ENCODE measurements at places on chromosomes 1 and 21. TPM values are rescaled to one million over a fixed set of nuclear protein-coding genes. Genes with fewer than 3 reads are reported as not detected.

GRCh38 chr1:154627257-154628120, 19.5 kb upstream of the ADAR start:
- peak; percentile 81 for DNase-seq
- peaks cover 29% of the 10 kb centered on the region for H3K4me1 ChIP-seq
- H3K27ac ChIP-seq: peak overlapping the region; percentile 86
- H3K27me3 ChIP-seq: no peaks in the 10 kb centered on the region
- peak overlapping the region; percentile 91 for H3K4me3 ChIP-seq
- no peaks in the 10 kb centered on the region for H3K36me3 ChIP-seq

- no peak overlapping the region for H3K4me3 ChIP-seq
- no peak for DNase-seq
- H3K4me1 ChIP-seq: no peaks in the 10 kb centered on the region
- H3K27ac ChIP-seq: peak overlapping the region; percentile 60
- H3K27me3 ChIP-seq: no peaks in the 10 kb centered on the region
These were observed 47.1 kb downstream of the PACC1 start for GRCh38 chr1:212367474-212368072.

DNA sequence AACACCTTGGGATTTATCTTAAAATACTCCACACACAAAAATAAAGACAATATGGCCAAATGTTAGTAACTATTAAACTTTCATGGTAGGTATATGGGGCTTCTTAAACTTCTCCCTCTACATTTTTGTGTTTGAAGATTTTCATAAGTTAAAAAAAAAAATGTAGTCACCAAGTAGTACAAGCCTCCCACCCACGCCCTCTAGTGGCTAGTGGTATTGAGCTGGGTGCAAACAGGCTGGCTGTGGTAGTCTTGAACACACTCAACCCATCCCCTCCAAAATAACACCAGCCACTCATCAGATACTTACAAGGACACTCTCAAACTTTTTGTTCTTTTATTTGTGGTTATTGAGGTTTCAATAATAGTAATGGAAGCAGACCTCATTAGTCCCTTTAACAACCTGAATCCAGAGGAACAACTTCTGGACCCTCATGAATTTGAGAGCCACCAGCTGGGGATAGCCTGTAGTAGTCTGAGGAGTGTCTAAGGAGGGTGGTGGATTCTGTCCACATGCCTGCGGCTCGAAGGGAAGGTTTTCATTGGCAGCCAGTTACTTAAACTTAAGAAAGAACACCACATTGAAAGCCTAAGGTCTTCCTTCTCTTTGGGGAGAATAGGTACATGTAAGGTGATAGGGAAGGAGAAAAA, 15.6 kb downstream of the RD3 start:
- H3K27ac ChIP-seq: no peak overlapping the region
- peaks cover 18% of the 10 kb centered on the region for H3K27me3 ChIP-seq
- no peaks in the 10 kb centered on the region for H3K4me1 ChIP-seq
- H3K4me3 ChIP-seq: no peak overlapping the region
- peak; percentile 52 for DNase-seq

DNA sequence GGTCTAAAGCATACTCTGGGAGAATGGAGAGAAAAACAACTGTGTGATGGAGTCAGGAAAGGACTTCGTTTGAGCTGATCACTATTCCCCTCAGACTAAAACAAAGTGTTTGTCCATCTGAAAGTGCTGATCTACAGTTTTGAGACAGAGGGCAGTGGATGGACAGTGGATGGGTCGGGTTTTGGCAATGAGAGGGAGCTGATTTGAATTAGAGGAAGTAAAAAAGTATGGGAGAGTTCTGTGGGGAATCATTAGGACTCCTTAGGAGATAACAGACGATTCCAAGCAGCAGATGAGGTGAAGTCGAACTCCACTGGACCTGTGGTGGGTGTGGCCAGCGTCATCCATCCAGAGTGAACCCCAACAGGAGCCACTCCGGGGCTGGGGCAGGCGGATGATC, 62.3 kb downstream of the PTGS2 start:
- H3K27me3 ChIP-seq: no peaks in the 10 kb centered on the region
- H3K27ac ChIP-seq: peak overlapping the region; percentile 94
- H3K4me3 ChIP-seq: peak overlapping the region; percentile 32
- peaks cover 48% of the 10 kb centered on the region for H3K4me1 ChIP-seq
- H3K36me3 ChIP-seq: no peaks in the 10 kb centered on the region

The PPP1R12B gene
- polyA plus RNA-seq: 1.3 TPM
